ENCODE measurements at places on chromosomes 11 and 22.

- no peak for DNase-seq
These were observed 9.3 kb downstream of the CELSR1 start for GRCh38 chr22:46528121-46528610.

DNA sequence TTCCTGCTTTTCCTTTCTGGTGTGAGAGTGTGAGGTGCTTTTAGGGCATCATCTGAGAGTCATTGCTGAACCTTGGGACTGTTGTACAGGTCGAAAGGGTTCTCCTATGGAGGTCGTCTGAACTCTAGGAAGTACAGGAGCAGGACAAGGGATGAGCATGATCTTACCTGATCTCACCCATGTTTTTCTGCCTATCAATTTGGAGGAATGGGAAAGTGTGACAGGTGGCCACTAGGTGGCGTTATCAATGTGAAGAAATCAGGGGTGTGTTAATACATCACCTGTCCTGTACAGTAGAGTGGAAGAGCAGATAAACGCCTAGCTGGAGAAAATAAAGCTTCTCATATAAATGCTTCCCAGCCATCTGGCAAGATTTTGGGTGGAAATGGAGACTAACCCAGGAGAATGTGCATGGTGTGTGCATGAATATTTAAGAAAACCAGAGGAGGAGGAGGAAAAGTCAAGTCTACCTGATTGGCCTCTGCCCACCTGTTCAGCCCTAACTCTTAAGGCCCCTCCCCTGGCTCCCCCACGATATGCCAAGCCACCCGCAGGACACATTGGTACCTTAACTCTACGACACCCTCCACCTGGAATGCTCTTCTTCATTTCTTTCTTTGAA lies 72.0 kb upstream of the NARS2 start:
- peak; percentile 21 for DNase-seq

- no peak for DNase-seq
These were observed 62.0 kb downstream of the NCAM1 start for GRCh38 chr11:113023228-113023627.

- no peak for DNase-seq
These were observed 21.5 kb upstream of the PVALB start for GRCh38 chr22:36838119-36839030.

DNA sequence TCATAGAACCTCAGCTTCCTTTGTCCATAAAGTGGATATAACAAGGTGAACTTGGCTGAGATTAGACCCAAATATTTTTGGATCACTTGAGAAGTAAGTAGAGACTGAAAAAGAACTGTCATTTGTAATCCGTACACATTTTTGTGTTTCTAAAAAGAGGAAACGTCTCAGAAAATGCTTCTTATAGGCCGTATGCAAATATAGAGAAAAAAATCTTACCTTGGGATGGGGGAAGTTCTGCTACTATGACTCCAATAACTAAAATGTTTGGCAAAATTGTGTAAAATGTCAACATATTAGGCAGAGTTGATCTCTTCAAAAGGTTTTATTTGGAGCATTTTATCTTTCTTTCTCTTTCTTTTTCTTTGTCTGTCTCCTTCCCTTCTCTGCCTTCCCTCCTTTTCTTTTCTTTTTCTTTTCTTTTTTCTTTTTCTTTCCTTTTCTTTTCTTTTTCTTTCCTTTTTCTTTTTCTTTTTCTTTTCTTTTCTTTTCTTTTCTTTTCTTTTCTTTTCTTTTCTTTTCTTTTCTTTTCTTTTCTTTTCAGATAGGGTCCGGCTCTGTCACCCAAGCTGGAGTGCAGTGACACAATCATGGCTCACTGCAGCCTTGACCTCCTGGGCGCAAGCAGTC lies 48.2 kb downstream of the ADM start:
- DNase-seq = no peak

- no peak for DNase-seq
These were observed 20.8 kb upstream of the GAB2 start for GRCh38 chr11:78438298-78438975.

- no peak for DNase-seq
These were observed 13.9 kb upstream of the MYO18B start for GRCh38 chr22:25728071-25728470.

DNA sequence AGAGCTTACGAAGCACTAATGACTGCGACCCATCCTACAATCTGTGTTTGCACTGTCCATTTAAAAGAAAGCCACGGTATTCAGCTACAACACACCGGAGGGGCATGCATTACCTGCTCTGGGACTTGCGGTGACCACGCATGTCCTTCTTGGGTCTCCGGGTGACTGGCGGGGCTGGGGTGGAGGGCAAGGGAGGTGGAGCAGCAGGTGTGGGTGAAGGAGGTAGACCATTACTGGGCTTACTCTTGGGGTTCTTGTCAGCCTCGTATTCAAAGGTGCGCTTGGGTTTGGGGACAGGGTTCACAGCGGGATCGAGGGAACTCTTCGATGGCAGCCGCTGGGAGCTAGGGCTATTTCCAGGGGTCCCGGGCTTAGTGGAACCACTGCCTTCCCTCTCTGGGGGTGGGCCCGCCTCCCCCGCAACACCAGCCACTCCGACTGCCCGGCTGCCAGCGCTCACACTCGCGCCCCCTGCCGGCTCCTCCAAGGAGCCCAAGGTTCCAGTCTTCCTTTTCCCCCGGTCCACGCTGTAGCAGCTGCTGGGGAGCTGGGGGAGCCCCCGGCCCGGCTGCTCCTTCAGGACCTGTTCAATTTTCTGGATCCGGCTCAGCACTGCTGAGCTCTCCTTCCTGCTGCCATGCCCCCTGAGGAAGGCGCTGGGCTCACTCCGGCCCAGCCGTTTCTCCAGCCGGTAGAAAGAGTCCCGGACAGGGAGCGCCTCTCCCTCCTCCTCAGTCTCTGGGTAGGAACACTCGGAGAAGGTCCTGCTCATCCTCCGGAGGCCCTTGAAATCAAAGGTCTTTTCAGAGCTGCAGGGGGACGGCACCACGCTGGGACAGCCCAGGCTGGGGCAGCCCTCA lies 47.5 kb downstream of the RPL27A start:
- DNase-seq = no peak

GRCh38 chr11:61680622-61681221 lies 531 bp downstream of the DAGLA start:
- no peak for DNase-seq

DNA sequence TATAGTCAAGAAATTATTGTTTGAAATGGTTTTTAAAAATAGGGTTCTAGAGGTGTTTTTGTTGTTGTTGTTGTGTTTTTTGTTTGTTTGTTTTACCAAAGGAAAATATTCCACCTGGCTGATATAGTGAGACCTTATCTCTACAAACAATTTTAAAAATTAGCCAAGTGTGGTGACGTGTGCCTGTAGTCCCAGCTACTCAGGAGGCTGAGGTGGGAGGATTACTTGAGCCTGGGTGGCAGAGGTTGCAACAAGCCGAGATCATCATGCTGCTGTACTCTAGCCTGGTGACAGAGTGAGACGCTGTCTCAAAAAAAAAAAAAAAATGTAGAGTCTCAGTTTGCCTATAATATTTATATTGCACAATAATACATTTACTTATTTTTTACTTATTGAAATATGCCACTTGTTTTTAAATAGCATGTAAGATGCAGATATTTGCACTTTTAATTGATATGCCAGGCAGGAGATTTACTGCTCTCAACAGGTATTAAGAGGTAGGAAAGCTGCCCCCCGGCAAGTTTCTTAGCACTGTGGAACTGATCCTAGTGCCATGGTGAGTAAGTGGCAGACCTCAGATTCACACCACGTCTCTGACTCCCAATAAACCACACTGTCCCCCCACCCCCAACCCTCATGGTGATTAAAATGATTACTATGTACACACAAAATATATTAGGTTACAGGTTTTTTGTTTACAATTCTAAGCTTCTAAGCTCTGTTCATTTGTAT lies 157.4 kb downstream of the TEAD1 start:
- DNase-seq = no peak

GRCh38 chr11:454043-454442 lies 4.0 kb downstream of the PTDSS2 start:
- no peak for DNase-seq

DNA sequence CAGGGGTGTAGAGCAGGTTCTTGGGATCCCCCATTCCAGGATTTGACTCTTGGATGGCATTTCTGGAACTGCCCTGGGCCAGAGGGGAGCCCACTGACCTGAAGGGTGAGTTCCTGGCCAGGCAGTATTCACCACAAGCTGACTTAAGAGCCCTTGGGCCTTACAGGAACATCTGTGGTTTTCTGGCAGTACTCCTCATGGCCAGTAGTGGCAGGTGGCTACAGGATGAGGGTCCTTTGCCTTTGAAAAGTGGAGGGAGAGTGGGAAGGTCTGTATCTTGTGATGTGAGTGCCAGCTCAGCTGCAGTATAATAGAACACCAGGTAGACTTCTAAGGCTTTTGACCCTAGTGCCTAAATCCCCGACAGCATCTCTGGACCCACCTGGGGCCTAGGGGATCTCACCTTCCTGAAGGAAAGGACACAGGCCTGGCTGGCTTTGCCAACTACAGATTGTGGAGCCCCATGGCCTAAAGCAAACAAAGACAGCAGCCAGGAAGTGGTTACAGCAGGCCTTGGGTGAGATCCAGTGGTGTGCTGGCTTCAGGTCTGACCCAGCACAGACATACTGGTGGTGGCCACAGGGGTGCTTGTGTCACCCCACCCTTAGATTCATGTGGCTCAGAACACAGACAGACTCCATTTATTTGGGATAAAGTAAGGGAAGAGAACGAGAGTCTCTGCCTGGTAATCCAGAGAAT lies 9.0 kb downstream of the OR51S1 start:
- no peak for DNase-seq

GRCh38 chr11:67633758-67634365 lies 4.1 kb upstream of the NUDT8 start:
- no peak for DNase-seq

DNA sequence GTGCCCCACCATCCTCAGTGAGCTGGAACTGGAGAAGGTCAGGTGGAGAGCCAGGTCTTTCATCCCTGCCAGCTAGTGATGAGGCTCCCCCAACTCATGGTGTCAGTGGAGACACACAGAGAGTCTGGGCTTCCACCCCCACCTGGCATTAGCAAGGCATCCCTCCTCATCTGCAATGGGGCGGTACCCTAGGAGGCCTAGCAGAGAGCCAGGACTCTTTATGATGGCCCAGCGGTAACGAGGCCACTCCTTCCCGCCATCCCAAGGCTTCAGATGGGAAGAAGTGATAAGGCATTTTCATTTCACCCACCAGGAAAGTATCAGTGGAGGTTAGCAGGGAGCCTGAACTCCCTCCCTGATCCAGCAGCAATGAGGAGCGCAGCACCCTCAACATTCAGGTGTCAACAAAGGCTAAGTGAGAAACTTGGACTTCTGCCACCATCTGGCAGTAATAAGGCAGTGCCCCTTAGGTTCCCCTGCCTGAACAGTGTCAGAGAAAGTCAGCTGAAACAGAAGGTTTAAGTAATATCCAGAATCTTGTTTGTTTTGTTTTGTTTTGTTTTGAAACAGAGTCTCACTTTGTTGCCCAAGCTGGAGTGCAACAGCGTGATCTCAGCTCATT lies 40.5 kb upstream of the FBLN1 start:
- no peak for DNase-seq

DNA sequence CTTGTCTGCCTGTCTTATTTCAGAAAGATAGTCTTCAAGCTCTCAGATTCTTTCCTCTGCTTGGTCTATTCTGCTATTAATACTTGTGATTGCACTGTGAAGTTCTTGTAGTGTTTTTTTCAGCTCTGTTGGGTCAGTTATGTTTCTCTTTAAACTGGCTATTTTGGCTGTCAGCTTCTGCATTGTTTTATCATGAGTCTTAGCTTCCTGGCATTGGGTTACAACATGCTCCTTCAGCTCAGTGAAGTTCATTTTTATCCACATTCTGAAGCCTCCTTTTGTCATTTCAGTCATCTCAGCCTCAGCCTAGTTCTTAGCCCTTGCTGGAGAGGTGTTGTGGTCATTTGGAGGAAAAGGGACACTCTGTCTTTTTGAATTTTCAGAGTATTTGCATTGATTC lies 15.5 kb upstream of the DEPDC7 start:
- no peak for DNase-seq

DNA sequence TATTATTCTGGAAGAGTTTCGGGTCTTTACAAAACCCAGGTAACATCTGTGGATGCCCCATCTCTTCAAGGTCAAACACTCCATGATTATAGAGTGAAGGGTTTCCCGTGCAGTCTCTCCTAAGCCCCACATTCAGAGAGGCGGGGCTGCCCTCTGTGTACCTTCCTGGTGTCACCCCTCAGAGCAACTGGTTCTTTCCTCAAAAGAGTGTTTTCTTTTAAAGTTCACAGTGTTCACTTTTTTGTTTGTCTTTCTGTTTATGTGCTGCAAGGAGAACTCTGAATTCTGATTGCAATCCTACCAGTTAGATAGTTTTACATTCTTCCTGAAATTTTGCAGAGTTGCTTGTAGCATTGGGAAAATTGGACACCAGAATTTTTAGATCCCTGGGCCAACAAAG lies 190.2 kb downstream of the ADAMTS15 start:
- no peak for DNase-seq

- no peak for DNase-seq
These were observed 155.2 kb downstream of the MAML2 start for GRCh38 chr11:96187822-96188221.

DNA sequence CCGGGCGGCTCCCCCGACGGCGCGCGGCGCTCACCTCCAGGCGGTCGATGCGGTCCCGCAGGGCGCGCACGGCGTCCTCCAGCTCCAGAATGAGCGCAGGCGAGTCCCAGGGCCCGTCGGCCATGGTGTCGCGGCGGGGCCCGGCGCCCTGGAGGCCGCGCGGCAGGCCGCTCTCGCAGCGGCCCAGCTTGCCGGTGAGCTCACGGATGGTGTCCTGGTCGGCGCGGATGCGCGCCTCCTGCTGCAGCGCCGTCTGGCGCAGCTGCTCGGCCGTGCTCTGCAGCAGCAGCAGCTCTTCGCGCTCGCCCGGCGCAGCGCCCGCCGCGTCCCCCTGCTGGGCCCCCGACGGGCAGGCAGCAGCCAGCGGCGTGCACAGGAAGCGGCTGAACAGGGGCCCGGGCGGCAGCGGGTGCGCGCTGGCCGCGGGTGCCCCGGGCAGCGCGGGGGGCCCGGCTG lies 599 bp downstream of the NPTXR start:
- DNase-seq = peak; percentile 43

GRCh38 chr22:28443526-28443876 lies 236.1 kb downstream of the TTC28 start:
- no peak for DNase-seq

GRCh38 chr11:57461841-57462489 lies 1.6 kb downstream of the RTN4RL2 start:
- no peak for DNase-seq
